ENCODE measurements at places on chromosomes 7 and 10. TPM values are rescaled to one million over a fixed set of nuclear protein-coding genes. Genes with fewer than 3 reads are reported as not detected.

The GIMAP7 gene
- 25.0 TPM for total RNA-seq

The KCNIP2 gene
- total RNA-seq = 369 TPM

The CDH23 gene
- 8.0 TPM for total RNA-seq

The NFE2L3 gene
- total RNA-seq = 1.3 TPM

The PDLIM1 gene
- total RNA-seq = 271 TPM

The ELAPOR2 gene
- total RNA-seq = 9.5 TPM

The RNF32 gene
- total RNA-seq = 0.76 TPM

The PLCE1 gene
- 25.7 TPM for total RNA-seq

The CPEB3 gene
- 11.4 TPM for total RNA-seq

The TMEM236 gene
- total RNA-seq = 0.71 TPM

The SLC16A9 gene
- 1.2 TPM for total RNA-seq

The UCN3 gene
- not detected for total RNA-seq

The ZNF248 gene
- 9.7 TPM for total RNA-seq

The ITGA8 gene
- total RNA-seq = 4.5 TPM

The PON3 gene
- total RNA-seq = 0.99 TPM

The AP4M1 gene
- total RNA-seq = 11.1 TPM

The NAT16 gene
- total RNA-seq = not detected

The DNAJC12 gene
- 3.6 TPM for total RNA-seq

The IKZF1 gene
- total RNA-seq = 9.2 TPM

The ACTL6B gene
- not detected for total RNA-seq

The DNAAF5 gene
- total RNA-seq = 14.9 TPM

The DOCK1 gene
- 19.5 TPM for total RNA-seq

The UPK3B gene
- 3.7 TPM for total RNA-seq

The TAS2R4 gene
- total RNA-seq = 0.26 TPM

The VENTX gene
- 1.3 TPM for total RNA-seq

The CYP2W1 gene
- not detected for total RNA-seq

The SAP25 gene
- total RNA-seq = 0.58 TPM

The POLR3A gene
- 10.2 TPM for total RNA-seq

The DCLRE1A gene
- total RNA-seq = 5.3 TPM

The MMP21 gene
- total RNA-seq = 0.38 TPM

The NANOS1 gene
- 5.0 TPM for total RNA-seq

The FBXW4 gene
- total RNA-seq = 99.0 TPM

The ELMO1 gene
- total RNA-seq = 24.6 TPM

The IL2RA gene
- 2.7 TPM for total RNA-seq

The ASZ1 gene
- total RNA-seq = not detected

The TYW1B gene
- total RNA-seq = 1.4 TPM

The STEAP2 gene
- total RNA-seq = 28.2 TPM

The PLEKHS1 gene
- total RNA-seq = not detected

The CYP26C1 gene
- 0.05 TPM for total RNA-seq

The PON1 gene
- total RNA-seq = not detected

The LRGUK gene
- total RNA-seq = 0.12 TPM

The HEPACAM2 gene
- not detected for total RNA-seq

The ZNF680 gene
- 17.9 TPM for total RNA-seq

The HOXA3 gene
- total RNA-seq = 0.74 TPM

The DKK1 gene
- not detected for total RNA-seq

The FAM200A gene
- total RNA-seq = 5.6 TPM

The IL6 gene
- 3.3 TPM for total RNA-seq

The GIMAP5 gene
- total RNA-seq = 25.6 TPM

The CRTAC1 gene
- 9.6 TPM for total RNA-seq

Measured in left cardiac atrium (tissue), 4 donors.